MG63 (cell line): ENCODE measurements at places on chromosomes 5 and 9.

GRCh38 chr5:74185599-74185998, 454.9 kb downstream of the ENC1 start:
- DNase-seq: no peak

- DNase-seq: no peak
Observed at GRCh38 chr5:151253605-151253950, 593 bp downstream of the GM2A start.

DNA sequence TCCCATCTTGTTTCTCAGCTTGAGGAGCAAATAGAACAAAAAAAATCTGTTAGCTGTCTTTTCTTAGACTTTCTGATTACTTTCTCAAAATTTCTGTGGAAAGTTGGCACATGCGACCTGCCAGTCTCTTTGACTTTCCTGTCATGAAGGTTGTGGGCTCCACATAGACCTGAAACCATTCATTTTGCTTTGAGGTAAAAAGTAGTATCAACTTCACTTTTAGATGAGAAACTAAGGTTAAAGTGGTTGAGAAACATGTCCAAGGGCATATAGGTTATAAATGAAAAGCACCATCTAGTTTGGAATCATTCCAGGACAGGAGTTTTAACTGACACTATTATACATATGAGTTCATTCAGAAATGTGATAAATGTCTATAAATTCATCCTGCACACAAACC, 42.7 kb downstream of the ST8SIA4 start:
- no peak for DNase-seq

DNA sequence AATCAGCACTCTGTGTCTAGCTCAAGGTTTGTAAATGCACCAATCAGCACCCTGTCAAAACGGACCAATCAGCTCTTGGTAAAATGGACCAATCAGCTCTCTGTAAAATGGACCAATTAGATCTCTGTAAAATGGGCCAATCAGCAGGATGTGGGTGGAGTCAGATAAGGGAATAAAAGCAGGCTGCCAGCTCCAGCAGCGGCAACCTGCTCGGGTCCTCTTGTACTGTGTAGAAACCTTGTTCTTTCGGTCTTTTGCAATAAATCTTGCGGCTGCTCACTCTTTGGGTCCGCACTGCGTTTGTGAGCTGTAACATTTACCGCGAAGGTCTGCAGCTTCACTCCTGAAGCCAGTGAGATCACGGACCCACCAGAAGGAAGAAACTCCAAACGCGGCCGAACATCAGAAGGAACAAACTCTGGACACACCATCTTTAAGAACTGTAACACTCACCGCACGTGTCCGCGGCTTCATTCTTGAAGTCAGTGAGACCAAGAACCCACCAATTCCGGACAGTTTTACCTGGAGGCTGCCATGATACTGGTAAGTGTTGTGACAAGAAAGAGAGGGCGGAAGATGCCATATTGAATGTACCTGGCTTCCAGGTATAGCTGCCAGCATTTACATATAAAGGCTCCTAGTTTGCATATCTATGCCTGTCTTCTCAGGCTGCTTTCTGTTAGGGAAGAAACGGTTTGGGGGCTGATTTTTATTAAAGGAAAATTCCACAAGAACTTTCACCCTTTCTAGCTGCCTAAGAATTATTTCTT, 758.5 kb upstream of the CTNND2 start:
- no peak for DNase-seq

- DNase-seq: no peak
Observed at GRCh38 chr5:28580616-28581015, 1542.2 kb upstream of the CDH9 start.

DNA sequence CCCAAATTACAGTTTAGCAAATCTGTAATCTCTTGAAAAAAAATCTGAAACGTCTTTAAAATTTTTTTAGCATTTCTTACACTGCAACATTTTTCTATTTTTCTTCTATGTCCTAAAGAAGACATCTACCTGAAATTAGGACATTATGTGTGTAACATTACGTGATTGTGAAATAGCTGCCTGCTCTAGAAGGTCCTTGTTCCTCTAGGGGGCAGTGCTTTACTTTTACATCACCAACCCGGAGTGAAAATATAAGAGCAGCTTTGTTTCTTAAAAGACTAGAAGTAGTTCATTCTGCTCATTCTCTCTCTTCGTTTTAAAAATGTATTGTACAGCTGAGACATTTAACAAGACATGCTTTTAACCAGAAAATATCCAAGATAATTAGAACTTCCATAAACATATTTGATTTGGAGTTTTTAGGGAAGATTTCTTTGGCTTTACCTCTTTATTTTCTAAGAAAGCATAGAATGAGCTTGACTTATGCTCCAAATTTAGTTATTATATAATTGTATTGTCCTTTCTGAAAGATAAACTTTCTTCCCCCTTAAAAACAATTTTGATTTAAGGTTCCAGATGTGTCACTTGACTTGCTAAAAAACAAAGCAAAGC, 48.1 kb upstream of the RIOK2 start:
- peak; percentile 13 for DNase-seq

DNA sequence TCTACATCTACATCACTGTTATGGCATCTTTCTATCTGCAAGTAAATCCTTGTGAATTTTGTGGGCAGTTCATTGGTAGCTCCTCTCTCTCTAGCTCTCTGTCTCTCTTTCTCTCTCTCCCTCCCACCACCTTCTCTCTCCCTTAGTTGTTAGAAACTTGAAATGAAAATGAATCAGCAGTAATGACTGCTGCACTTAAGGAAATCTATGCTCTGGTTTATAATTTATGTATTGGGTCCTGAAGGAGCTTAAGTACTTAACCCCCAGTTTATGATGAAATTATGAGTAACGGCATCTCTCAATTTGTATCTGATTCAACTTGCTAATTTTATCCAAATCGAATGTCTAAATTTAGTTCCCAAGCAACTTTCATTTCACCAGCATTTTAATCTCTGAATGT, 52.0 kb upstream of the PTGER4 start:
- no peak for DNase-seq
